HuH-7.5 (cell line): ENCODE measurements at places on chromosomes 16 and 17.
A peak's percentile ranks its signal among the peaks of the same experiment; 100 is the strongest.

GRCh38 chr16:72848028-72848400 lies 199.9 kb downstream of the ZFHX3 start:
- no peak for DNase-seq

DNA sequence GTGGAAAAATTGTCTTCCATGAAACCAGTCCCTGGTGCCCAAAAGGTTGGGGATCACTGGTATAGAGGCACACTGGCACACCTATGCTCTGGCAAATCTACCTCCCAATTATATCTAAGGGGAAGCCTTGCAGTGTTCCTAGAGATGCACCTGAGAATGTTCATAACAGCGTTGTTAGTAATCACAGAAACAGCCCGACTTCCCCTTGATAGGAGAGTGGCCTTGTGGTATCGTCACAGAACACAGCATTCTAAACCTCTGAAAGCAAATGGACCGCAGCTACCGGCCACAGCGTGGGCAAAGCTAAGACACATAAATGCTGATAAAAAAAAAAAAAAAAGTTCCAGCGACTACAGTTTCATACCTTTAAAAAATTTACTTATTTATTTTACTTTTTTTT lies 39.1 kb upstream of the ADGRG1 start:
- no peak for DNase-seq

GRCh38 chr17:49918591-49918990 lies 50.4 kb upstream of the DLX4 start:
- no peak for DNase-seq

DNA sequence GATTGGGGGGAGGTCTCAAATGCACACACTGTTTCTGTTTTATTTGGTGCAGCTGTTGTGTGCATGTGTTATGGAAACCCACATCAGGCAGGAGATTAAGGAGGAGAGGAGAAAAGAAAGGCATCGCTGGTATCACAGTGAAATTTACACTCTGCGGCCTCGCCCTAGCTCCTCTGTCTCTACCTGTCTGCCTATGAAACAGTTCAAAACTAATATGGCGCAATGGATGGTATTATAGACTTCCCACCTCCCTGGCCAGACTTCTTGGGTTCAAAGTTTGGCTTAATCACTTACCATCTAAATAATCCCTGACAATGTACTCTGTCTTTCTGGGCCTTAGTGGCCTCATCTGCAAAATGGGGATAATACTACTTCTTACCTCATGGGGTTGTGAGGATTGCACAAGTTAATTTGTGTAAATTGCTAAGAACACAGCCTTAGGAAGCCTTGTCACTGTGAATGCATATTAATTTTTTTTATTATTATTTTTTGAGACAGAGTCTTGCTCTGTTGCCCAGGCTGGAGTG lies 1.4 kb upstream of the ABCC1 start:
- DNase-seq = no peak

- DNase-seq = no peak
Measured at GRCh38 chr17:9022573-9023391, 1.5 kb downstream of the NTN1 start.

GRCh38 chr16:50603206-50604064 lies 55.2 kb downstream of the NKD1 start:
- DNase-seq = no peak

DNA sequence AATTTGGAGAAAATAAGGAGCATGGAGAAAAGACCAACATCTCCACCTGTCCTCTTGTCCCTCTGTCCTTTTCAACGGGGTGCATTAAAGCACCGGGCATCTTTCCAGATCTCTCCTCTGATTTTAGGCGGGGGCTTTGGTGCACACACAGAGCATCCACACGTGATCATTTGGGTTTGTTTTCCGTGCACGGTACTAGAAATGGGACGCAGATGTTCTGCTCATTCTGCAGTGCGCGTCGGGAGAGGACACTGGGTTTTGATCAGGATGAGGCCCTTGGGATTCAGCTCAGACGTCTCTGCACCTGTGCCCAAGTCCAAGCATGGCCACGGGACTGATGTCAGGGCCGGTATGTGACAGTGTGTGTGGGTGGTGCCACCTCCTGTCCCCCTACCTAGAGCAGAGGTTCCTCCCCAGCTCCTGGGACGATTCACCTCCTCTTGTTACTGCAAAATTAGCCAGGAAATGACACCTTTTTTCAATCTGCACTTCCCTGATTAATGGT lies 31.9 kb downstream of the PDIA2 start:
- DNase-seq = no peak

DNA sequence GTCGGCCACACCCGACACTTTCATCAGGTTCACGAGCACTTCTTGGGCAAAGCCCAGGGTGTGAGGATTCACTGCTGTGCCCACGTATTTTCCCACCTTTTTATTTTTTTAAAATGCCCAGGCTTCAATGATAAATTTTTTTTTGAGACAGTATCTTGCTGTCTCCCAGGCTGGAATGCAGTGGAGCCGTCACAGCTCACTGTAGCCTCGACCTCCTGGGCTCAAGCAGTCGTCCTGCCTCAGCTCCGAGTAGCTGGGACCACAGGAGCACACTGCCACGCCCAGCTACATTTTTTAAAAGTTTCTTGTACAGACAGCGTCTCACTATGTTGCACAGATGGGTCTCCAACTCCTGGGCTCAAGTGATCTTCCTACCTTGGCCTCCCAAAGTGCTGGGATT lies 17.8 kb downstream of the UTS2R start:
- DNase-seq = no peak

- no peak for DNase-seq
Measured at GRCh38 chr16:27113341-27113841, 46.7 kb downstream of the C16orf82 start.

GRCh38 chr17:78974635-78975591 lies 4.8 kb downstream of the LGALS3BP start:
- DNase-seq = no peak

GRCh38 chr17:83054518-83055125 lies 24.8 kb upstream of the METRNL start:
- no peak for DNase-seq

DNA sequence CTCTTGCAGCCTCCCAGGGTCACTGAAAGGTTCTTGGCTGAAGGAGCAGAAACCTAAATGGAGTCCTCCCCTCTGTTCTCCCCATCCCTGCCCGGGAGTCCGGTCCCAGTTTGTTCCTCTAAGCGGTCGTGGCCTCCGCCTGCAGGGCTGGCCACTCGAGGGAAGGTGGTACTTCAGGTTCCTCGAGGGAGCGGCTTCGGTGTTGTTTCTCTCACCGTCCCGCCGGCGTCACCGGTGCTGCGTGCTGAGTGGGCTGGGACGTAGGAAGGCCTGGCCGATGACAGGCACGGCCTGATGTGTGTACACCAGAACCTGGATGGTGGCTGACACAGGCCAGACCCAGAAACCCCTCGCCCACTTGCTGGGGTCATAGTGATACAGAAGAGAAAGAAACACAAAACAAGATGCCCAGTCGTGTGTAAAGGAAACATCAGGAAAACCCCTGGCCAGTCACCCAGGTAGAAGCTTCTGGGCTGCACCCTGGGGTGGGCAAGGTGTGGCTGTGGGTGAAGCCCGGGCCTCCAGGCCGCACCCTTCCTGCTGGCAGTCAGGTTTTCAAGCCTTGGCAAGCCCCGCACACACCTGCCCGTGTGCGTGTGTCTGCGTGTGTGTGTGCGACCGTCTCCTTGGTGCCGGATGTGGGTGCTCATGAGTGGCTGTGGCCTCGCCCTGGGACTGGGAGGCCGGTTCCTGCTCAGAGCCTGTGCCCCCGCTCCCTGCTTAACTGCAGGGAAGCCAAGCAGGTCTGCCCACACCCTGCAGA lies 52.0 kb downstream of the BAIAP2 start:
- no peak for DNase-seq

GRCh38 chr17:78986649-78987328 lies 7.1 kb upstream of the LGALS3BP start:
- no peak for DNase-seq

DNA sequence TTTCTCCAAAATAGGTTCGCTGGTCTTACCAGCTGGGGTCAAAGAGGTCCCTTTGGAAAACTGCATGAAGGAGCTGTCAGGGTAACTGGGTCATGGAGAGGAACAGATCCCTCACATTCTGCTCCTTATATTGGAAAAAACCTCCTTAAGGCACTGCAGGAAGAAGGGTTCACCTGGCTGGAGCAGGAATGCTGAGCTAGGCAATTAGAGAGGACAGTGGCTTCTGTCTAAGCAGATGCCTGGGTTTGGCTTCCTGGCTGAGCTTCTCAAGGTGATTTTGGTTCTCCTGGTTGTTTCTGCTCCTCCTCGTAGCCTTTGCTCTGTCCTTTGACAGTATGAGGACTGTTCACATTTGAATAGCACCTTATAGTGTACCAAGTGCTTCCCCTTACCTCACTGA lies 19.6 kb downstream of the ITGB3 start:
- DNase-seq = no peak

GRCh38 chr16:54284931-54285413 lies 1.6 kb downstream of the IRX3 start:
- DNase-seq = no peak

DNA sequence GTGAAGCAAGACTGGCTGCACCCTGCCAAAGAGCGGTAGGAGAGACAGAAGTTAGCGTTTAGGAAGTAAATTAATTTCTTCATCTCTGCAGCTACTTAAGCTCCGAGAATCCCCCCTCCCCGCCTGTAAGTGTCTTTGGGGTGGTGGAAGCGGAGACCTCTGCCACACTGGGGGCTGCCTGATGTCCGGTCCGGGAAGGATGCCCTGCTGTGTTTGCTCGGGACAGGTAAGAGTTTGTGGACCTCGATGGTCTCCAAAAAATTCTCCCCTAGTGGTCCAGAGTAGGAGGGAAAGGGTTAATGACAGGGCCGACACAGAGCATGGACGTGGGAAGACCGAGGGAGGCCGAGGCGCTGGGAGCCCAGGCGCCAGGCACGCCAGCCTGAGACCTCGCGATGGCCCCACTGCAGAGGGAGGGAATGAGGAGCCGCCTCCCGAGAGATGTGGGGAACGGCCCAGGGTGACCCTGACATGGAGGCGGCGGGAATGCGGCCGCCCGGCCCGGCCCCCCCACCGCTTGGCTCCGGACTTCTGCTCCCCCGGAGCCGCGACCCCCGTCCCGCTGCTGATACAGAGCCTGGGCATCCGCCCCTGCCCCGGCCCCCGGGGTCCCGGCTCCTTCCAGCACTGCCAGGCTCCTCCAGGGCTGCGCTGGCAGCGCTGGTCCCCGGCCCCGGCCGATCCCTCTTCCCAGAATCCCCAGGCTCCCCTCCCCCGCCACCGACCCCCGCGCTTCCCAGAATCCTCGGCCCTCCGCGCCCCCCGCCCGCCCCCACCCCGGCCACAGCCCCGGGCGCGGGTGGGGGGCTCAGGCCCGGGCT lies 680 bp downstream of the ZNF629 start:
- peak; percentile 77 for DNase-seq

DNA sequence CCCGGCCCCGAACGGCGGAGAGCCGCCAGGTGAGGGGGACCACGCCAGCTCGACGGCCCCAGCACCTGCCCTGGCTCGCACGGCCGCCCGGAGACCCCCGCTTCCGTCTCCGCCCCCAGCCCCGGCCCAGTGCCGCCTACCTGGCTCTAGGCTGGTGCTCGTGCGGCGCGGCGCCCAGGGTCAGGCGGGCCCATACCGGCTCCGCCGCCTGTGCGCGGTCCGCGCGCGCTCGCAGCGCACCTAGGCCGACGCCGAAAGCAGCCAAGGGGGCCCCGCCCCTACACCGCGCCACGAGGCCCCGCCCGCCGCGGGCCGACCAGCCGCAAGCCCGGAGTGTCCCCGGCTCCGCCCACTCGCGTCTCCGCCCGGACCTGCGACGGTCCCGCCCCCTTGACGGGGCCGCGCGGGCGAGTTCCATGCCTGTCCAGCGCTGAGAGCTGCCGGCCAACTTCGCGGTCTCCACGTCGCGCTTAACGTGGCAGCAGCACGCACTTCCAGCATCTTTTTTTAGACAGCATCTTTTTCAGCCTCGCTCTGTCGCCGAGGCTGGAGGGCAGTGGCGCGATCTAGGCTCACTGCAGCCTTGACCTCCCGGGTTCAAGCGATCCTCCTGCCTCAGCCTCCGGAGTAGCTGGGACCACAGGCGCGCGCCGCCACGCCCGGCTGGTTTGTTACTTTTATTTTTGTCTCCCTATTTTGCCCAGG lies at the start of gene SLC25A39:
SLC25A39 (minus strand) TSS at position 253 of the 705 bp plus-strand sequence. CDS start 1,261 bp downstream, outside the sequence.
- DNase-seq = peak; percentile 80

DNA sequence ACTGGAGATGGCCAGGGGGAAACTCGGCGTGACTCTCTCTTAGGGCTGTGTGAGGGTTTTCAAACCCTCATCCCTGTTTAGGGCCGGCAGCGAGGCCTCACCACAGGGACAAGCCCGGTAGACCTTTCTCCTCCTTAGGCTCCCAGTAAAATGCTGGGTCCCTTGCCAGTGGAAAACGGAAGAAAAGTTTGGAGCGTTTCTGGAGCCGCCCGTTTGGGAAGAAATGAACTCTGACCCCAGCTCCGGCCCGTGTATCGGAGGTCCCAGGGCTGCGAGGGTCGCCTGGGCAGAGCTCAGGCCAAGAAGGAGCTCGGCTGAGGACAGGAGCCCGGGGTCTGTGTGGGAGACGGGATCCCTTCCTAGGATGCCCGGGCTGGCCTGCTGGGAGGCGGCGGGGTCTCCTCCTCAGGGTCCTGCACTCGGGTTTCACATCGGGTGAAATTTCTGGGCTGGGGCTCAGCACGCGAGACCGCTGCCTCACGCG lies 23.2 kb downstream of the ZNF213 start:
- no peak for DNase-seq

- no peak for DNase-seq
Measured at GRCh38 chr17:15966183-15966878, 21.4 kb downstream of the ADORA2B start.

- DNase-seq = no peak
Measured at GRCh38 chr17:36089339-36089865, 541 bp downstream of the CCL3 start.

DNA sequence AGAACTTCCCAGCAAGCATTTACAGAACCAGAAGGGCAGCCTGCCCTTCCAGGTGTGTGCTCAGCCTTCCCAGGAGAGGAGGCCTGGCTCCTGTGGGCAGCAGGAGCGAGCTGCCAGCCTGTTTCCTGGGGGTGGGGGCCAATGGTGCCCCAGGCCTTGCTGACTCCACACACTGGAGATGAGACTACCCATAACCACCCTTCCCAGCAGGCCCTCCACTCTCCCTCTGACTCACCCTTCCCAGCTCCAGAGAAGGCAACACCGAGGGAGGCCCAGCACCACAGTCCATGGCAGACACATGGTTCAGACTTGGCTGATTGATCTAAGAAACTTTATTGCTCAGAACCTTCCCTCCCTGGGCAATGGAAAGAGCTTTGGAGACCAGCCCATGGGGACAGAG lies 1.8 kb upstream of the PRSS53 start:
- no peak for DNase-seq

- no peak for DNase-seq
Measured at GRCh38 chr17:80068301-80069222, 32.1 kb downstream of the CCDC40 start.

GRCh38 chr17:39612291-39612894 lies 4.7 kb upstream of the NEUROD2 start:
- no peak for DNase-seq
